Omental fat pad (tissue), 4 donors: ENCODE measurements at places on chromosomes 7 and 10. TPM values are rescaled to one million over a fixed set of nuclear protein-coding genes. Genes with fewer than 3 reads are reported as not detected.

Gene CAV1
- total RNA-seq, result 354 TPM

Gene FAM25A
- not detected for total RNA-seq

Gene EBF3
- total RNA-seq, result 50.8 TPM

- no peak for DNase-seq
These were observed 6.9 kb upstream of the GNG11 start for GRCh38 chr7:93914581-93915066.

GRCh38 chr7:132544999-132545398 lies 31.3 kb downstream of the PLXNA4 start:
- DNase-seq, result no peak

GRCh38 chr10:82234173-82234572 lies 359.2 kb downstream of the NRG3 start:
- no peak for DNase-seq
